Renal cortex interstitium (tissue), 15 donors: ENCODE measurements at places on chromosomes 13 and 19. TPM values are rescaled to one million over a fixed set of nuclear protein-coding genes. Genes with fewer than 3 reads are reported as not detected.

Gene ZNF577
- 47.7 TPM for polyA plus RNA-seq

GRCh38 chr13:26929971-26930730 lies 169.6 kb upstream of the GPR12 start:
- peak; percentile 71 for DNase-seq

- DNase-seq = no peak
Measured at GRCh38 chr13:62115831-62116230, 700.2 kb upstream of the PCDH20 start.

Gene ATCAY
- 0.39 TPM for polyA plus RNA-seq

- DNase-seq = no peak
Measured at GRCh38 chr13:58597552-58597951, 966.0 kb downstream of the PCDH17 start.
